ENCODE measurements at places on chromosomes 12 and 14. TPM values are rescaled to one million over a fixed set of nuclear protein-coding genes. Genes with fewer than 3 reads are reported as not detected.

- no peaks in the 10 kb centered on the region for H3K36me3 ChIP-seq
- H3K4me1 ChIP-seq, result no peaks in the 10 kb centered on the region
- H3K27ac ChIP-seq, result no peak overlapping the region
- no peak for DNase-seq
- H3K4me3 ChIP-seq, result no peak overlapping the region
Observed at GRCh38 chr14:67166450-67166853, 22.8 kb upstream of the GARIN2 start.

- H3K36me3 ChIP-seq, result peaks cover 22% of the 10 kb centered on the region
- no peak overlapping the region for H3K27ac ChIP-seq
- no peak for DNase-seq
- H3K4me3 ChIP-seq, result no peak overlapping the region
Observed at GRCh38 chr12:121831571-121832245, 27.0 kb downstream of the HPD start.

- DNase-seq, result no peak
- no peak overlapping the region for H3K4me3 ChIP-seq
- no peaks in the 10 kb centered on the region for H3K27me3 ChIP-seq
- H3K27ac ChIP-seq, result no peak overlapping the region
- H3K36me3 ChIP-seq, result no peaks in the 10 kb centered on the region
Observed at GRCh38 chr12:12620730-12621315, 9.1 kb downstream of the CREBL2 start.

Gene AICDA
- total RNA-seq, result 0.96 TPM

Gene EFS
- 15.7 TPM for total RNA-seq

GRCh38 chr14:84963518-84963917 is 566.4 kb upstream of the FLRT2 start:
- H3K36me3 ChIP-seq, result no peaks in the 10 kb centered on the region
- no peaks in the 10 kb centered on the region for H3K4me1 ChIP-seq
- no peak overlapping the region for H3K27ac ChIP-seq
- H3K27me3 ChIP-seq, result no peaks in the 10 kb centered on the region
- no peak overlapping the region for H3K4me3 ChIP-seq
- DNase-seq, result no peak

GRCh38 chr12:42612231-42612613 is 22.7 kb upstream of the PRICKLE1 start:
- no peak for DNase-seq
- H3K4me1 ChIP-seq, result no peaks in the 10 kb centered on the region
- H3K4me3 ChIP-seq, result no peak overlapping the region
- no peaks in the 10 kb centered on the region for H3K36me3 ChIP-seq

DNA sequence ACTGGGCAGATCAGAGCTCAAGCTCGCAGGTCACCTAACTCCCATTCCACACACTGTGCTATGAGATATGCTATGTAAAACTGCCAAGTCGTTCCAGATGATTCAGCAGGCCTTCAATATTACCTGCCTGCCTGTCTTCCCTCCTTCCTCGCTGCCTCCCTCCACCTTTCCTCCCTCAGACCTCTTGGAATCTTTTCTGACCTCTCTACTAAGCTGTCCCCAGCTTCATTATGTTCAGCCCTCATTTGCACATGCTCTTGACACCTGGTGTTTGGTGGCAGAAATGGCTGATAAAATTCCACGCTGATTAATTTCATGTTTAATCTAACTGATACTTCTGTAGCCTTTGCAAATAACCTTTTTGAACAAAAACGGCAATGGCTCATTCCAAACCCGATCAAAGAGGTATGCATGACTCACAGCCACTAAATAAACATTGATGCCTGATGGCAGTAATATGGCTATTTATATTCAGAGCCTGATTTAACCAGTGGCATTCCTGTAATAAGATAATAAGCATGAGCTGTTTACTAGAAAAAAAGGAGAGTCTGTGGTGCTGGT is 130.8 kb upstream of the EGLN3 start:
- H3K4me3 ChIP-seq, result no peak overlapping the region
- peak overlapping the region; percentile 47 for H3K27ac ChIP-seq
- no peaks in the 10 kb centered on the region for H3K27me3 ChIP-seq
- no peak for DNase-seq
